ENCODE measurements at places on chromosomes 2 and 18.
A peak's percentile ranks its signal among the peaks of the same experiment; 100 is the strongest.

- DNase-seq: peak; percentile 19
Observed at GRCh38 chr2:111663471-111664274, 220.3 kb downstream of the ANAPC1 start.

GRCh38 chr2:161312996-161313395 is 4.8 kb downstream of the PSMD14 start:
- no peak for DNase-seq

DNA sequence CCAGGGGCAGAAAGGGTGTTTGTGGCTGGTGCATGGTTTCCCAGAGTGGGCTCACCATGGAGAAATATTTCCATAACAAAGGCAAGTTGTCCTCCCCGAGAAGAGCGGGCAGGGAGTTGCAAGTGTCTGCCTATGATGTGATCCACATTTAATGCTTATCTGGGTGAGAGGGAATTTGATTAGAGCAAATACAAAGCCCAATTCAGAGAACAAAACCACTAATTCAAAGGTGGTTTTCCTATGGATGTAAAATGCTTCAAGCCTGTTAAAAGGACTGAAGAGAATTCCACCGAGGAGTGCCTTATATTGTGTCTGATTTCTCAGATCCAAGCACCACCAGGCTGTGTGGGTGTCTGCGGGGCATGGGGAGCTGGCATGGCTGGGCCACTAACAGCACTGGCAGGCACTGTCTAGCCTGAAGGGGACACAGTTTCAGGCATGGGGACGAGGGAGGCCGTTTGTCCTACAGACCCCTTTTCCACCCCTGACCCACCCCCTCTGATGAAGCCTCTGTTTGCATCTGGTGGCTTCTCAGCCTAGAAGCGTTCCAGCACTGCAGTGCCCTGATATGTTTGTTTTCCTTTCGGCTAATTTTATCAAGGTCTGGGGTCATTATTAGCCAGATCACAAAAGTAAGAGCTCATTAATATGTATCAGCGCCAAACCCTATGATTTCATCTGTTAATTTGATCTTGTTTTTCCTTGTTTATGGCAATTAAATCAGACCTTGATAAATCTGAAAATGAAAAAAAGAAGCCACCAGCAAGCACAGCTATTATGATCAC is 357.3 kb downstream of the HRH4 start:
- no peak for DNase-seq

DNA sequence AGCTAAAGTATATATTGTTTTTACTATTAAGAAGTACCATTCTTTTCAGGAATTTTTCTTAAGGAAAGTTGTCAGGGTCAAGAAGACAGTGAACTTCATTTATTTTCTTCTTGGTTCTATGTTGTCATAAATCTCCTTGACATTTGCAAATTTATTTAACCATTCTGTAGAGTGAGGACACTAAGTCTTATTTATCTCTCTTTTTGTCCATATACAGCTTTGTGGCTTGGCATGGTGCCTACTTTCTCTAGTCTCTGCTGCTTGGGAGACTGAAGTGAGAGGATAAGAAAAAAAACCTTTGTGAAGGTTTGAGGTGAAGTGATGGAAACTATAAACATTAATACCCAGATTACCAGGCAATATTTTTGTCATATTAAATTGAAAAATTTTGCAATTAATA is 1389.4 kb downstream of the SUCLG1 start:
- DNase-seq: no peak

- no peak for DNase-seq
Observed at GRCh38 chr2:204015118-204015843, 78.7 kb downstream of the ICOS start.

DNA sequence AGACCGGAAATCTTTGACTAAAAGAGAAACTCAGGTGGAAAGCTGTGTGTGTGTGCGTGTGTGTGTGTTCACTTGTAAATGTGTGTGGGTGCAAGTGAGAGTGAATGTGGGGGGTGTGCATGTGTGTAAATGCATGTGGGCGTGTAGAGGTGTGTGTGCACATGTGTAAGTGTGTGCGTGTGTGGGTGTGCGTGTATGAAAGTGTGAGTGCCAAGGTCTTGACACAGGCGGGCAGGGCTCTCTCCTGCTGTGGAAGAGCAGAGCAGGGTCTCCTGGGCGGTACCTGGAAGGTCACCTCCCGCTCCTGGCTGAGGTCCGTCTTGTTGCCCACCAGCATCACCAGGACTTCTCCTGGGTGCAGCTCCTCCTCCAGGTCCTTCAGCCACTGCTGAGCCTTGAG is 10.6 kb downstream of the PRLH start:
- no peak for DNase-seq

- no peak for DNase-seq
Observed at GRCh38 chr2:158835431-158835830, 40.3 kb downstream of the DAPL1 start.

GRCh38 chr2:113278742-113279139 is at the start of gene PAX8:
TSS of gene PAX8 (minus strand) at chr2:113278921. CDS start at chr2:113278394, 527 bp downstream.
- DNase-seq: peak; percentile 63

- DNase-seq: no peak
Observed at GRCh38 chr2:42979870-42980763, 187.7 kb upstream of the HAAO start.

- DNase-seq: no peak
Observed at GRCh38 chr2:161246281-161246680, 61.9 kb upstream of the PSMD14 start.

- no peak for DNase-seq
Observed at GRCh38 chr2:207498427-207498826, 31.3 kb upstream of the CREB1 start.

Measured in iPS-NIHi11 (cell line).